ENCODE measurements at places on chromosomes 3 and 15. TPM values are rescaled to one million over a fixed set of nuclear protein-coding genes. Genes with fewer than 3 reads are reported as not detected.

DNA sequence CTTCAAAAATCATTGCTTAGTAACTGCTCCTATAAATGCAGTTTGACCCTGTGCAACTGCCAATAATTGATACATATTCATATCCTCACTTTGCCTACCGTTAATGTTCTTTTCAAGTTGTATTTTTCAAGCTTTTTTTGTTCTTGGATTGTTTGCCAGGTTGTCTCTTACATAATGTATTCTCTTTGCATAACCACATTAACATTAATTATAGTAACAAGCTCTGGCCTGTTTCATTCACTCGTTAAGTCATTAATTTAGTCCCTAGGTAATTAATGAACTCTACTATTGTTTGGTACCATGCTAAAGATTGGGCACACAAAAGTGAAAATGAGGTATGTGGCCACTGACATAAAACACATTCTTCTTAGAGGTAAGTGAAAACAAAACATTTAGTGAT, 1338.8 kb downstream of the NSUN3 start:
- no peak for DNase-seq

The MYLK gene
- total RNA-seq: 0.18 TPM

DNA sequence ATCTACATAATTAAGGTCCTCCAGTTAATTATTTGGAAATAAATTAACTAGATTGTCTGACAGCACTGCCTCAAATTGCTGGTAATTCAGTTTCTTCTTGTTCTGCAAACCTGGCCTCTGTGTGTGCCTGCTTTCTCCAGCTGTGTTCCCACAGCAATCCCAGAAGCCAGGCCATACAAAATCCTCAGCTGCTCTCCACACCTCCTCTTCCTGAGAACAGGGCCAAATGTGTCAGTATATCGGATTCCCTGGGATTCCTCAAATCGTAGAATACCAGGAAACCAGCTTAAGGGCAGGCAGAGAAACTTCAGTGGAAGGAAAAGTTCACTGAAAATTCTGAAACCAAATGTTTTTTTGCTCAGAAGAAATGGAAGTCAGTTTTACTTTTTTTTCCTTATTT, 261.4 kb downstream of the ZMAT3 start:
- no peak for DNase-seq

DNA sequence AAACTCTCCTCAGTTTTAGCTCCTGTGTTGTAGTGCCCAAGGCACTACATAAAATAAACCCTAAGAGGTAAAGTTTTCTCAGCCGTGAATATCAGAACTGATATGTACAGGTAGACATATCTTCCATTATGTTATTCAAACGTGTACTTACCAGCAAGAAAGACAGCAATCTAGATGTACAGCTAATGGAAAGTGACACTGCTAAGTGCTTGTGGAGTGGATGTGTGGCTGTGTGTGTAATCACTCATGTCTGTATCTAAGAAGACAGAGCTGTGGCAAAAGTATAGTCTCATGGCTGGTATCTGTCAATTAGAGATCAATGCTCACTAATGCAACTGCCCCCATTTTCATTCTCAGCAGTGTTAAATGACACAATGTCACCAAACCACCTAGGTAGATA, 101.3 kb downstream of the FMN1 start:
- no peak for DNase-seq

- no peak for DNase-seq
These were observed 6.9 kb upstream of the IL16 start for GRCh38 chr15:81189583-81190283.

DNA sequence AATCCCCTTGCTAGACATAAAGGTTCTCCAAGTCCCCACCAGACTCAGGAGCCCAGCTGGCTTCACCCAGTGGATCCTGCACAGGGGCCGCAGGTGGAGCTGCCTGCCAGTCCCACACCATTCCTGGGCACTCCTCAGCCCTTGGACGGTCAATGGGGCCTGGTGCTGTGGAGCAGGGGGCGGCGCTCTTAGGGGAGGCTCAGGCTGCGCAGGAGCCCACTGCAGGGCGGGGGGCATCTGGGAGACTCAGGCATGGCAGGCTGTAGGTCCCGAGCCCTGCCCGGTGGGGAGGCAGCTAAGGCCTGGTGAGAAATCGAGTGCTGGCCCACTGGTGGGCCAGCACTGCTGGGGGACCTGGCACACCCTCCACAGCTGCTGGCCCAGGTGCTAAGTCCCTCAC, 75.1 kb upstream of the TBC1D5 start:
- DNase-seq: no peak

DNA sequence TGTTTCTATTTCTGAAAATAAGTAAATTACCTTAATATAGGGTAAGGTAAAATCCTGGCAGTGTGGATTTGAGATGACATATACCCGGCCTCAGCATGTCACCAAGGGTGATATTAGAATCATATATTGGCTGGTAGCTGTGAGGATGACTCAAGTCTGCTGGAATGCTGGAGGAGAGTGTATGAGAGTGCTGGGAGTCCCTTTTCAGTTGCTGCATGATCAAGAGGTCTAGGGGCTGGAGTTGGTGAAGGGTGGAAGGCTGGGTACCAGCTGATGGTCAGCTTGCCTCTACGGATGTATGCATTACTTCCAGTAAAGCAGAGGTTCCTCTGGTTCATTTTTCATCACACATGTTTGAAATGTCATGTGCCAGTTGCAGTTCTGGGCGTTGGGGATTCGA, 40.6 kb downstream of the SLC25A26 start:
- DNase-seq: no peak

DNA sequence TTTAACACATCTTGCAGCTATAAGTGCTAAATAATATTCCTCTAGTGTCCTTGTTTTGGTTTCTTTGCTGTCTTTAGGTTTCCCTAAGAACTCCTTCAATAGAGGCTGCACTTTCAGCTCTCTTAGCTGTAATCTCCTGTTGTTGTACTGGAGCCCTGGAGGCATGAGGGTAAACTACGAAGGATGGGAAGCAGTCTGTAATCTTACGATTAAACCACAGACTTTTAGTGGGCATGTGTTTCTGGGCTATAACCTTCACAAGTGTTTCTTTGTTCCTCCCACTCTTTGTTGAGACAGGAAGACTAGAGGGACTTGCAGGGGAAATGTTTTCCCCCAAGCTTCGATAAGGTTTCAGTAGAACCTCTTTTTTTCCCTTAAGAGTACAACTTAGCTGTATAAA, 1058.1 kb downstream of the NSUN3 start:
- DNase-seq: no peak

The CYP19A1 gene
- total RNA-seq: 2.4 TPM

DNA sequence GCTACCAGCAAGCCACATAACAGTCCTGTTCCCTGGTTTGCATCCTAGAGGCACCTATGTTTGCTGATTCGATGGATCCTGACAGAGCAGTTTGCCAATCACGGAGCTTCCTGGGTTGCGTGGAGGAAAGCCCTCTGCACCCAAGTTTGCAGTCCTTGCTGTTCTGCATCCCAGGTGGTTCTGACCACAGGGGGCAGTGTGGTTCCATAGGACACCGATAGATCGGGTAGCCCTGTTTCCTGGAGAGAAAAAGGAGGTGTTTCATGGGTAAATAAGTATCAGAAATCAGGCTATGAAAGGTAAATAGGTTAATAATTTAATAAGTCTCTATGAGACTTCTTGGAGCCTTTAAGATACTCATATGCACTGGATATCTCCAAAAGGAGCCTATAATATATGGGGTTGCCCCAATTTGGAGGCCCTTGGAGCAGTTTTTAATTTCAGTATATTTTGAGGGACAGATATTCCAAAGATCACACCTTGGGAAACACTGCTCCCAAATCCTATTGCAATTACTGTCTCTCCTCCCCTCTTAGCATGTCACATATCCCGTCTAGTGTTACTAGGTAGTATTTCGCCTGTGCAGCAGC, 194.6 kb upstream of the TPM1 start:
- DNase-seq: peak; percentile 84

Measured in Karpas-422 (cell line).